Choroid plexus epithelial cell (primary cell): ENCODE measurements at places on chromosomes 2 and 18.
A peak's percentile ranks its signal among the peaks of the same experiment; 100 is the strongest.

- no peak for DNase-seq
These were observed 32.5 kb downstream of the KCTD1 start for GRCh38 chr18:26515643-26516487.

GRCh38 chr2:84880645-84881521 is at the start of gene TRABD2A:
Gene TRABD2A (minus strand): TSS chr2:84881084. CDS start chr2:84881039, 45 bp downstream.
- DNase-seq: no peak

- DNase-seq: no peak
These were observed 58.2 kb downstream of the KIAA1328 start for GRCh38 chr18:36887114-36887513.

- DNase-seq: peak; percentile 35
These were observed 1712.8 kb upstream of the TMEFF2 start for GRCh38 chr2:193907561-193907960.

DNA sequence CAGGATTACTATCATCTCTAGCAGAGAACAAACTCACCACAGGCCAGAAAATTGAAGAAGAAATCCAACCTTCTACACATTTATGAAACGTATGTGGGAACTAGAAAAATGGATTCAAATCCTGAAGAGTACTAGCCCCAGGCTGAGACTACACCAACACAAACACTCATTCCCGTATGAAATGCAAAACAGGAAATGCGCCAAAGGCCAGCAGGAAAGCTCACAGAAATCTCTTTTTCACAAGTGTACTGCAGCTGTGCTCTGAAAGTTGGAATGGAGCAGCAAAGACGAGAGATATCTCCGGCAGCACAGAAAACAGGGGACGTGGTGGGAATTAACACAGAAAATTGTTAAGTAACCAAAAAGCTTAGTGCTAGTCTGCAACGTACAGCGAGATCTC is 913.5 kb downstream of the TDRD15 start:
- peak; percentile 0 for DNase-seq

DNA sequence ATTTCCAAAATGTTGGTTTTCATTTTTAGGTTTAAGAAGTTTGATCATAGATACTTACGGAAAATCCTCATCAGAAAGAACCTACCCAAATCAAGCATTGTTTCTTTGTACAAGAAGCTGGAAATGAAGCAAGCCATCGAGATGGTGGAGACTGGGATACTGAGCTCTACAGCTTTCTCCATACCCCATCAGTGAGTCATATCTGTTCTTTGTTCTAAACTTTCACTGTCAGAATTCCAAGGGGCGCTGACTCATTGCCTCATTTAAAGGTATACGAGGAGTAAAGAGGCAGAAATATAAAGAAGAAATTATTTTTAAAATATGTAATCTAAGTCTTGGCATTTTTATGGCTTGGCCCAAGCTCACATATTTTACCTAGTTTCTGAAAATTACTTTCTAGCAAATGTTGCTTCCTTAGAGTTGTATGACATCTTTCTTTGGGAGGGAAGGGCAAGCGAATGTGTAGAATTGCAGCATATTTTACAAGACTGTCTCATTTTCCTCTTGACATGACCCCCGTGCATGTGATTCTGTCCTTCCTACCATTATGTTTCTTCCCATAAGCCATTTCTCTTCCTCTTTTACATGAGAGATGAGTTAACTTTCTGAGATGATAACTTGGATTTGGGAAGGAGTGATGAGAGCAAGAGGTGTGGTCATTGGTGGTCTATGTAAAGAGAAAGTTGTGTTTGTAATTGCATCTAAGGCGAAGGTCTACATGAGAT is 41.2 kb downstream of the SLC9A4 start:
- DNase-seq: peak; percentile 96

GRCh38 chr2:179612591-179613298 is 248.7 kb downstream of the ZNF385B start:
- no peak for DNase-seq

DNA sequence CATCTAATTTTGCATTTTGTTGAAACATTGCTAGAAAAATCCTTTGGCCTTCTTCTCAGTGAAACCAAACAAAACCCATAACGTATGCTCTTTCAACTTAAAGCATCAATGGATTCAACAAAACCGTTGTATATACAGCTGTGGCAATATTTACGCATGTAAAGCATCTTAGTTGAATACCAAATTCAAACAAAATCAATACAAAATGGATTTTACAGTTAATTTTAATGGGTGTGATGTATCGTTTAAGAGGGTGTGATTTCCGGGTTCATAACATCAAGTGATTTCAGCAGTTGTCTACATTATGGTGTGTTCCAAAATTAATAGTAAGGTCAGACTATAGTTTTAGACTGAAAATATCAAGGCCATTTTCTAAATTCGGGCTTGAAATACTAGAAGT is 198.2 kb downstream of the TGIF1 start:
- DNase-seq: no peak

GRCh38 chr2:225821351-225821750 is 421.8 kb downstream of the NYAP2 start:
- no peak for DNase-seq

DNA sequence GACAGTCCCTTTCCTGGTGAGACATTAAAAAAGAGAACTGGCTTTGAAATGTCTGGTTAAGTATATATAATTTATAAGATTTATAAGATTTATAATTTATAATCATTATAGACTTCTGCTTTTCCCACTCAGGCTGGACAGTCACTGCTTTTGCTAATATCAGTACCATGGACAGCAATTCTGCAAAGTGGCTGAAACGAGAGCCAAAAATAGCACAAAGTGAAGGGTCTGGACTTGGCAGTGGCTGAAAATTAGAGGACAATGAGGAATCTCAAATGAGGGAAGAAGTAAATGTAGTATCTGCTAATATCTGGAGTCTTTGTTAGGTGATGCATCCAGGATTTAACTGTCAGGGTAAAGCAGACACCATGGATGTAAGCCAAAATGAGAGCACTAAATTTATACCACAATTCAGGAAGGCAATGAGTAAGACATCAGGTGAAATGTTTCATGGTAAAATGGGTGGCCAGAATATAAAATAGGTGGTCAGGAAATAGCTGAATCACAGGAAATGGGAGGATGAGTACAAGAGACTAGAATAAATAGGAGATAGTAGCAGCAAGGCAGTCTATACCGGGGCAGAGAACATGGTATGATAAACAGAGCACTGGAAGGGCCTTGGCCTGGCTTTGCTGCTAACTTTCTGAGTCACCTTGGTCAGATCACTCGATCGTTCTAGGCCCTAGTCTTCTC is 39.6 kb upstream of the BOD1L2 start:
- DNase-seq: peak; percentile 51

DNA sequence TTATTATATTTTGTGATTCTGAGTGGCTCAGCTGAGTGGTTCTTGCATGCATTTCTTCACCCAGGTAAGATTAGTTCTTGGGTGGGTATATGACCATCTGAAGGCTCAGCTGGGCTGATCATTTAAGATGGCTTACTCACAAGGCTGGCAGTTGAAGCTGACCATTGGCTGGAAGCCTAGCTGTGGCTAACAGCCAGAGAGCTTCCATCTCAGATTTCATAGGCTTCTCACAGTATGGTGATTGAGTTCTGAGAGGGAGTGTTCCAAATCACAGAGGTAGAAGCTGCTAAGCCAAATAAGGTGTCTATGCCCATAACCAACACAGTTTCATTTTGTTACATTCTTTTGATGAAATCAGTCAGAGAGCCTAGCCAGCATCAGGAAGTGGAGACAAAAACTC is 117.4 kb upstream of the RPRM start:
- DNase-seq: no peak

DNA sequence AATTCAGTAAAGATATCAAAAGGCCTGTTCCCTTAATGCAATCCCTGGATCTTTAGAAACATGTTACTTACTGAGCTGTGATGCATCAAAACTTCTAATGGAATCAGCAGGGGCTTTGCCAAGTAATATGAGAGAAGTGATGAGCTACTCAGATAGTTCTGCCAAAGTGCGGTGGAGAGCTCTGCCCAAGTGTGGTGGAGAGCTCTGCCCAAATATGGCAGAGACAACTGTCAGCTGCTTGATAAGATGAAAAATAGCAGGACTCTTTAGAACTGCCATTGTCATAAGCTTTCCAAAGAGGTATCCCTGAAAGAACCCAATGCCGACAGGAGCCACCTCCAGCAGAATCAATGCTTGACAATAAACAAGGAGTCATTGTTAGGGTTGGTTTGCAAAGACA is 167.9 kb upstream of the SLC39A10 start:
- no peak for DNase-seq

GRCh38 chr18:32308493-32309120 is 118.8 kb downstream of the MEP1B start:
- peak; percentile 94 for DNase-seq
